Memory B cell (primary cell): ENCODE measurements at places on chromosomes 3 and 15.

DNA sequence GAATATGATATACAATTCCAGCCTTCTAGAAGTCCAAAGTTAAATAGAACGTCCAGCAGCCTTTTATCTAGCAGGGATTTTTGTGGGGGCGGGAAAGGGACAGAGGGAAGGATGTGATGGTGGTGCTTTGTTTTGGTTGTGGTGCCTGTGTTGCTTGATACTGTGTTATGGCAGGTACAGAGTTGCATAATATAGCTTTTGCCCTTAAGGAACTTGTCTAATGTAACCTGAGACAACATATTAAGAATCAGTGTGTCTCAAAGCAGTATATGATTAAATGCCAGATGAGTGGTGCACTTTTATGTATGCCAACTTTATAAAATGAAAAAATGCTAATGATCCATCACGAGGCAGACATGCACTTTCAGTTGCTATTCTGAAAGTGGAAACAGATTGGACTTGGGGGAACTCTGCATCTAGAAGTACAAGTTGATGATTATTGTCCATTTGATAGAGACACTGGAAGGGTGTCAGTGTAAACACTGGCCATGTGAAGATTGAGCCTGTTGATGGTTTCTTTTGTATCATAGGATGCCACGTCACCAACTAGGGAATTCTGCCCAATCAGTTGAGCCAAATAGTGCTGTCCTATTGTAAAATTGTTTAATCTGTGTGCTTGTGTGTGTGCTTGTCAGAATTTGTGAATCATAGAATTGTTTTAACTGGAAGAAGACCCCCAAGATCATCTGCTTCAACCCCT is 23.0 kb downstream of the NEO1 start:
- no peak for DNase-seq

- no peak for DNase-seq
These were observed 12.8 kb downstream of the KBTBD13 start for GRCh38 chr15:65089206-65089824.

GRCh38 chr15:62124973-62125303 is 40.1 kb downstream of the C2CD4B start:
- no peak for DNase-seq

DNA sequence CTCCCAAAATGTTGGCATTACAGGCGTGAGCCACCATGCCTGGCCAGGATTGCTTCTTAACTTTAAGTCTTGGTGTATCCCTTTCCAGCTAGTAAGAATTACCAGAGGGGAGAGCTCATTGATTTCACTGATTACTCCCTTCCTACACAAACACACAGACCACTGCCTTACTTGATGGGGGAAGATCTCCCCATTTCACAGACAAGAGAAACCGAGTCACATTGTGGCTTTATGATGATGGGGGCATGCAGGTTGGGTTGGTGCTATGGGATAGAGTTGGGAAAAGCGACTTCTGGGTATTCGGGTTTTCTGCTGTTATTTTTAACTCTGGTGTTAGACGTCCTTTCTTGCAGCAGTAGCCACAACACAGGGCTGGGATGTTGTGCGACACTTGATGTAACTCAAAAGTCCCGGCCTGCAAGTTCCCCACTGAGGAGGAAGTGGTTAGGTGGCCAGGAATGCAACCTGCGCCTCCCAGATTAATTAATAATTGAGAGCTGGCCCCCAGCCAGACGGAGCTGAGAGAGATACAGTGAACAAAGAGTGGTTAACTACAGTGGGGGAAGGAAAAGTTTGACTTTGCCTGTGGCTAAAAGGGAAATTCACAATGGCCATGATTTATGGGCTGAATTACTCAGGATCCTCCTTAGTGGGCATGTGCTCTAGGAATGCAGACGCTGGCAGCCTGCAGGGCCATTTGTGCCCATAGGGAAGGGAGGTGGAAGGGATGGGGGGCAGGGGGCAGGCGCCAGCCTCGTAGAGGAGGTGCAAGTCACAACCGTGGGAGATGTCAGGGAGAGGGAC is 63.6 kb downstream of the SMAD6 start:
- no peak for DNase-seq

- DNase-seq = no peak
These were observed 107.1 kb downstream of the FGF12 start for GRCh38 chr3:192620275-192620674.

DNA sequence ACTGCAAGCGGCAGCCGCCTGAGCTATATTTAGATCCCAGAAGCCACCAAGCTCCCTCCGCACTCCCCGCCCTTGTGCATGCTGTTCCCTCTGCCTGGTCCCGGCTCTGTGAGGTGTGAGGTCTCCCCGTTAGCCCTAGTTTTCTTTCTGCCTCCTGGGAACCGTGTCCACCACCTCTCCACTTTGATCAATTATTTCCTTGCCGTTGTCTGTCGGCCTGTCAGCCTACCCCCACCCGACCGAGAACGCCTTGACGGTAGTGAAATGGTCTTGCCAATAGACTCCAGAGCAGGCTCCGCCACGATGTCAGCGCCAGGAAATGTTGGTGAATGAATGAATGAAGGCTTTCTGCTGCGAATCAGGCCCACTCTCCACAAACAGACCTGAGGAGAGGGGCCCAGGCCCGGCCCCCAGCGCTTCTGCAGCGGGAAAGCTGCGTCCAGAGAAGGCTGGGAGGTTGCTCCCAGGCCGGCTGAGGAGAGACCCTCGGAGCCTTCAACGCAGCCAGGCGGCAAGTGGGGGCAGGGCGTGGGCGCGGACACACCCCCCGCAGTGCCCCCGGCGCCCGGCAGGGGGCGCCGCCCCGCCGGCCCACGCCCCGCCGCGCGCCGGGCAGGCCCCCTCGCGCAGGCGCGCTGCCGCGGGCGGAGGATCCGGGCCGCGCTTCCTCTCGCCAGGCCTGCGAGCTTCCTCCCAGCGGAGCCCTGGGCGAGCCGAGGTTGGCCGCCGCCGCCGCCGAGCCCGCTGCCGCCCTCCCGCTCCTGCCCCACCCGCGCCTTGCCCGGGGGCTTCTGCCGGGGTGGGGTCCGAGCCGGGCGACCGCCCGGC is at the start of gene CSK:
Gene CSK, plus strand, starts transcription at position 650 of the 828 bp plus-strand sequence. CDS start 16,218 bp downstream, outside the sequence.
- DNase-seq = peak; percentile 85

DNA sequence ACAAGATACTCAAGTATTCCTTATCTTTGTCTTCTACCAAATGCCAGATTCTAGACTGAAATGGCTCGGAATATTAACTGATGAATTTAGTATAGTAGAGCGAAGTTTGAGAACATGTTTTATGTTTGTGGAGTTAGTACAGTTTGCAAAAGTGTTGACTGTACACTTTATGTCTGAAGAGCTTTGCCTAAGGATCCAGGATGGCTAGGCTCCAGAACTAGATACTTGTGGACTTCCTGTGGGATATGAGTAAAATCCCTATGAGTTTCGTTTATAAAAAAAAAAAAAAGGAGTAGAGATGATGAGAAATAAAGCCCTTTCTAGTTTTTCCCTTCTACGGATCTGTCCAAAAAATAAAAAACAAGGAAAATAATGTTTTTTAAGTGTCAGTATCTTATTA is 96.7 kb downstream of the TP63 start:
- DNase-seq = no peak

GRCh38 chr15:62502451-62502850 is 337.4 kb upstream of the C2CD4B start:
- DNase-seq = no peak
